ENCODE measurements at places on chromosomes 3 and 15.

DNA sequence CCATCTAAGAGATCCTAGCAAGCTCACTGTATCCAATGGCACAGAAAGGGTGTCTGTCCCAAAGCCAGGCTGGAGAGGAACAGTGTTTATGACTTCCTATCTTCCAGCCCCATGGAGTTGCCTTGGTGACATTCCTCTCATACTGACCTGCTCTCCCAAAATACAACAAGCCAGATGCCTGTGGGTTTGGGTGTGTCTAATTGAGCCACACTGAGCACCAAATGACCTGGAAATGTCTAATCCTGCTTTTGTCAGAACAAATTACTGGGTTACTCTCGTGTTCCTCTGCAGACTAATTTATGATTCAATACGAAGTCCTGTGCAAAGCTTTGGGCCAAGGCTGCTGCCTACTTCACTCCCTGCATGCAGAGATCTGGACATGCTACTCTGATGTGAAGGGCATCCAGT, 98.1 kb upstream of the STRIT1 start:
- no peak for DNase-seq

DNA sequence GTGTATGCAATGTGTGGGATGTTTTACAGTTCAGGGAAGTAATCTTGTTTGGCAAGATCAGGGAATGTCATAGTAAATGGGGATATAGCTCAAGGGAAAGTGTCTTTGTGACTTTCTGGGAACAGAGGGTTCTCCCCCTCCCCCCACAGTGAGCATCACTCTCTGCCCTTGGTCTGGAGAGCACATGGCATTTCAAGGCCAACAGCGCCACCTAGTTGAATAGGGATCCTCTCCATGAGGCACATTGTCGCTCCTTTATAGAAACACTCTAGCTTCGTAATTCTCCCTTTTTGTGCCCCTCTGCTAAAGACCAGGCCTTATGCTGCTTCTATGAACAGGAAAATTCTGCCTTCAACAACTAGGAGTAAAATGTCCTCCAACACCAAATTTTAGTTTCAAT, 37.1 kb upstream of the ARNT2 start:
- no peak for DNase-seq

GRCh38 chr3:3817865-3818264, 18.6 kb downstream of the LRRN1 start:
- no peak for DNase-seq

GRCh38 chr3:128481438-128481942, 11.5 kb downstream of the GATA2 start:
- DNase-seq = no peak

GRCh38 chr15:41917767-41918430, 24.0 kb upstream of the SPTBN5 start:
- peak; percentile 47 for DNase-seq

DNA sequence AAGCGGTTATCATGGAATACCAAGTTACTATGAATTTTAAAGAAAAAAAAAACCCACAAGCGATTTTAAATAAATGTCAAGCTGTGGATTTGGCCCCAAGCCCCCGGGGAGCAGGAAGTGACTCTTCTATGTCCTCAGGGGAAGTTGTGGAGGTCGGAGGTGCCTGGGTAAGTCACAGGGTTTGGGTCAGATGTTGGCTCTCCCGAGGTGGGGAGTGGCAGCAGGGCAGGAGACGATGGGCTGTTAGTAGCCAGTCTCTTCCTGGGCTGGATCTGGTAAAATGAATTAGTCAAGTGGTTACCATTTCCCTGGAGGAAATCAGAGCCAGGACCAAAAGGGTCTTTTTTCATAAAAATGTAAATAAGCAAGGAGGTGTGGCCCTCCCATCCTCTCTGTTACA, 316.7 kb downstream of the TLE3 start:
- no peak for DNase-seq

- DNase-seq = no peak
Measured at GRCh38 chr15:52057996-52058395, 39.0 kb downstream of the MAPK6 start.

DNA sequence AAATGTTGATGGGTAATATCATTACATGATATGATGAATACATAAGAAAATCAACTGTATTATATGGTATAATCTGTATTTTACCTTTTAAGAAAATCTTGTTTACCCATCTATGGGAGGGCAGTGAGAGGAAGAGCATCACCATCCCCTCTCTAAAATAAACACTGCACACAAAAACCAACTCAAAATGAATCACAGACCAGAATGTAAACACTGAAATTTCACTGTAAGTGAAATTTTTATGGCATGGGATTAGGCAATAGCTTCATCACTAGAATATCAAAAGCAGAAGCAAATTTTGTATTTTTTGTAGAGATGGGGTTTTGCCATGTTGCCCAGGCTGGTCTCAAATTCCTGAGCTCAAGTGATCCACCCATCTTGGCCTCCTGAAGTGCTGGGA, 26.2 kb downstream of the IFT80 start:
- DNase-seq = no peak

DNA sequence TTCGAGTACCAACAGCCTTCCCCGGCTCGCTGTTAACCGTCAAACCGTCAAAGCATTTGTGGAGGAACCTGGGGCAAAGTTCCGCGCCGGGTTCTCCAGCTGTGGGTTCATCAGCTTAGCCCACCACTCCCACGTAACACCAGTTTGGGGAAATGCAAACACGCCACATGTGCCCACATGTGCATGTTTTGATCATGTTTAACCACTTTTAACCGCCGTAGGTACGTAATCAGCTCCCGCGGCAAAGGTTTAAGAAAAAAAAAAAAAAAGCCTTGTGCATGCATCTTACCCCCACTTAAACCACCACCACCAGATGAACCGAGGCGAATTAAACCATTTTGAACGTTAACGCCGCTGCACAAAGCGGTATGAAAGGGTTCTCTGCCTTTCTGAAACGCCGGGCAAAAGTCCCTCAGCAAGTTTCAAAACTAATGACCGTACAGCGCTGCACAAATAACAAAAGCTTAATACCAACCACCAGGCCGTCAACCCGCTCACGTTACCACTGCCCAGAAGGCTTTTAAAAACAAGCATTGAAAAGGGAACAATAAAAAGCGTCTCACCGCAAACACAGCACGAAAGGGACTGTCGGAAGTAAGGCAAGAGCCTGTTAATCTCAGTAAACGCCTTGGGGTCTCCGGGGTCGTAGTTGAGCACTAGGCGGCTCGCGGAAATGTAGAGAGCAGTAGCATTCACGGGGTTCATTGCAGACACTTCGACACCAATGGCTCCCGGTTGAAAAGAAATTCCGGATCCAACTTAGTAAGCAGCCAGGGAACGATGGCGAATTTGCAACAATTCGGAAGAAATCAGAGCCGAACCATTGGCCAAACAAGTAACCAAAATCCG, 1.5 kb downstream of the MSL2 start:
- no peak for DNase-seq

- DNase-seq = no peak
Measured at GRCh38 chr3:57048728-57049127, 11.7 kb upstream of the SPATA12 start.

DNA sequence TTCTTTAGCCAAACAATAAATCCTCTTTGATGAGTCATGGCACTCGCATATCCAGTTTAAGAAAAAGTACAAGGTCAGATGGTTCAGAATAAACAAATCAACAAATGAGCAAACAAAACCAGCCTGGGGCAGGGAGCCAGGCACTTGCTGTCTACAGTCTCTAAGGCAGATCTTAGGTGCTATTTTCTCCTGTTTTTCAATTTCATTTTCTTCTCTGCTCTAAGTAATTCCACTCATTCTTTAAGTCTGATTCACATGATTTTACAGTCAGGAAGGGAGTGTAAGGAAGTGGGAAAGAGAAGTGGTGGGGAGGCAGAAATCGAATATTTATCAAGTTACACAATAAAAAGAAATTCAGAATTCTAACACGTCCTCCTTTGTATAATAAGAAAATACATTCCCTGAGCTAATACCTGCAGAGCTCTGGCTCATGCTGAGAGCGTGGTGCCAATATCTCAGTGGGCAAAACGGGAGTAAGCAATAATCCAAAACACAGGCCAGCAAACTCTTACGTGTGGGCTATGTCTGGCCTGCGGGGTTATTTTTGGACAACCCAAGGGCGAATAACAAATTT, 298.6 kb downstream of the ADAMTS17 start:
- no peak for DNase-seq

DNA sequence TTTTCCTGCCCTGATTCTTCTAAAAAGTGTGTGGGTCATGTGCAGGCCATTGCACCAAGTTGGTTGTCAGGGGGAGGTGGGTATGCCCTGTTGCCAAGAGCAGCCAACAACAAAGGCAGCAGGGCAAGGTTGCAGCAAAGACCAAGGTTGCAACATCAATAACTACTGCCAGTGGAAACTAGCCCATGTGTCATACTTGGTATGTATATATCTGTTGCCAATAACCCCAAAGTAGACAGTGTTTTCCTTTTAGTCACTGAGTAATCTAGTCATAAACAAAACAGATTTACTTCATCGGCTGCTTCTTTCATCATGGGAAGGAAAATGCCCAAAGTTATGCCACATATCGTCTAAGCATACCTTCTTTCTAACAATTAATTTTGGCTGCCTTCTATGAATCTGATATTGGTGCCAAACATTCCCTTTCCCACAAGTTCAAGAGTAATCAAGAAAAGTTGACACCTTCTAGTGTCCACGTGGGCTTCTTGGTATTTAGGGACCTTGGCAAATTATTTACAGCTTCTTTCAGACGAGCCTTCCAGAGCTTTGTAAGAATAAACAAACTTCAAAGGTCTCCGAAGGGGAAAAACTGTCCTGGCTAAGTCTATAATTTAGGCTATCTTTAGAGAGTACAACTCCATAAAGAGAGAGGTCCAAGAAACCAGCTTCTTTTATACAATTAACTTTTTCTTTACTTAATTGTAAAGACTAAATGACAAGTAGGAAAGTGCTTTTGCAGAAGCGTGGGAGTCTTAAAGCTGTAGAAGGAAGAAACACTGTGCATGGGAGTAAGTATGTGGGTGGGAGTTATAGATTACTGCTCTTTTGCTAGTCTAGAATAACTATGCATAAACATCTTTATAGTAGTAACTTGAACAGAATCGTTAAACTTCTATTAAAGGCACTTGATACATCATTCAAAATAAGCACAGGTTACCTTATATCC, 10.0 kb upstream of the MBNL1 start:
- no peak for DNase-seq

- DNase-seq = no peak
Measured at GRCh38 chr15:89967881-89968280, 33.2 kb upstream of the ZNF710 start.

DNA sequence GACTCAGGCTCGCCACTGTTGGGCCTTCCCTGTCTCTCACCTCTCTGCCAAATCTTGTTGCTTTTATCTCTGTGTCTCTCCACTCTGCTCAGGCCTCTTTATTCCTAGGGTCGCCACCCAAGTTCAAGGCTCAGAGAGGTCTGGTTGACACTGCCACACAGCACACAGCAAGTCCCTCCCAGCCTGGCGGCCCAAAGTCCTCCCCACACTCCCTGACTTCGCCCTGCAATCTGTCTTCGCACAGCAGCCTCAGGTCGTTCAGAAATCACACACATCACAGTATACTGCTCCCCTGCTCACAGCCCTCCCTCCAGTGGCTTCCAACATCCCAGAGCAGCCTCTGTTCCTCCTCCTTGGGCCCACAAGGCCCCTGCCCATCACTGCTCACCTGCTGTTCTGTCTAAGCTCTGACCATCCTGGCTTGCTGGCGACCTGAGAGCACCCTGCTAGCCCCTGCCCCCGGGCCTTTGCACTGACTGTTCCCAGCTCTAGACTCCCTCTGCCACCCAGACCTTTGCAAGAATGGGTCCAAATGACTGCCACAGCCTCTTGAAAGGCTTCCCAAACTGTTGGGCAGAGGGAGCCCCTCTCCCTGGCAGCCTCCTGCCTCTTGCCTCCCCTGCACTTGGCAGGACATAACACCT, 48.4 kb downstream of the MGLL start:
- DNase-seq = no peak

DNA sequence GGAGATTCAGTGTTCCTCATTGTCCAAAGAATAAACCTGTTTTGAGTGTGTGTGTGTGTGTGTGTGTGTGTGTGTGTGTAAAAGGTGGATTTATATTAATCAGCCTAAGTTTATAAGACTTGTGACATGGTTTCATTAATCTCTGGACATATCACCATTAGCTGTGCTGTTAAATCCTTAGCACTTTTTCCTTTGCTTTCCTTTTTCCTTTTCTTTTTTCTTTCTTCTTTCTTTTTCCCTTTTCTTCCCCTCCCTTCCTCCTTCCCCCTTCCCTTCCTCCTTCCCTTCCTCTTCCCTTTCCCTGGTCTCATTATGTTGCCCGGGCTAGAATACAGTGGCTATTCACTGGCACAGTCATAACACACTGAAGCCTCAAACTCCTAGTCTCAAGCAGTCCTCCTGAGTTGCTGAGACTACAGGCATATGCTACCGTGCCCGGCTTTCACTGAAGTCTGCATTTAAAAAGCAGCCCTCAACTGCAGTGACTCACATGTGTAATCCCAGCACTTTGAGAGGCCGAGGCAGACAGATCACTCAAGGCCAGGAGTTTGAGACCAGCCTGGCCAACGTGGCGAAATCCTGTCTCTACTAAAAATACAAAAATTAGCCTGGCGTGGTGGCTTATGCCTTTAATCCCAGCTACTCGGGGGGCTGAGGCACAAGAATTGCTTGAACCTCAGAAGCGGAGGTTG, 28.6 kb upstream of the ITPKA start:
- no peak for DNase-seq

DNA sequence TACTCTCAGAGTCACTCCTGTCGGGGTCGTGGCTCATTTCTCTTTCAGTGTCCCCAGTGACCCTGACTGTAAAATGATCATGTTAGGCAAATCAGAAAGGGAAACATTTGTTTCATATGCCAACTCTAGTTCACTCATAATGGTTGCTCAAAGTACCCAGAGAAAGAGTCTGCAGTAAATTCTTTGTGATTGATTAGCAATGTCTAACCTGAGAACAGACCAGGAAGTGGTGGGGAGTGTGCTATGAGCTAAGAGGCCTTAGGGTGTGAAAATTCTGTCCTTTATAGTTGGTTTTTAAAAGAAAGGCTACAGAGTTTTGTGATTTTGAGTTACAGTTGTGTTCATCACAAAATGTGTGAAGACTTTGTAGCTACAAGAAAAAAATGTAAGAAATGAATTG, 108.9 kb downstream of the EDEM1 start:
- no peak for DNase-seq

- no peak for DNase-seq
Measured at GRCh38 chr3:131107637-131108433, 81.2 kb downstream of the NEK11 start.

DNA sequence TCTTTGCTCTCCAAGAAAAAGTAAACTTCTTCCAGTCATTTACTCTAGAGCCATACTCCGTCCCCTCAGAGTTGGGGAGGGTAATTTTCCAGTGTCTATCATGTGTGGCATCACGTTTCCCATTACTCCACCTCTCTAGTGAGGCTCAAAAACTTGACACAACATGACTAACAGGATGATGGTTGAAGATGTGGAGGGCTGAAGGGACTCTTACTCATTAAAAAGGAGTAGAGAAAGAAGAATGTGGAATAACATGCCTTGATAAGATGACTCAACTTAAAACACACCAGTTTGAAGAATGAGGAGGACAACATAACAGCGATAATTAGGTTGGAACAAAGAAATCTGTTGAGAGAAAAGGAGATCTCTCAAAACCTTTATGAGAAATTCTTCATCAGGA, 894.3 kb downstream of the OTOL1 start:
- no peak for DNase-seq
